Astrocyte of the hippocampus (primary cell): ENCODE measurements at places on chromosomes 1 and 21.

DNA sequence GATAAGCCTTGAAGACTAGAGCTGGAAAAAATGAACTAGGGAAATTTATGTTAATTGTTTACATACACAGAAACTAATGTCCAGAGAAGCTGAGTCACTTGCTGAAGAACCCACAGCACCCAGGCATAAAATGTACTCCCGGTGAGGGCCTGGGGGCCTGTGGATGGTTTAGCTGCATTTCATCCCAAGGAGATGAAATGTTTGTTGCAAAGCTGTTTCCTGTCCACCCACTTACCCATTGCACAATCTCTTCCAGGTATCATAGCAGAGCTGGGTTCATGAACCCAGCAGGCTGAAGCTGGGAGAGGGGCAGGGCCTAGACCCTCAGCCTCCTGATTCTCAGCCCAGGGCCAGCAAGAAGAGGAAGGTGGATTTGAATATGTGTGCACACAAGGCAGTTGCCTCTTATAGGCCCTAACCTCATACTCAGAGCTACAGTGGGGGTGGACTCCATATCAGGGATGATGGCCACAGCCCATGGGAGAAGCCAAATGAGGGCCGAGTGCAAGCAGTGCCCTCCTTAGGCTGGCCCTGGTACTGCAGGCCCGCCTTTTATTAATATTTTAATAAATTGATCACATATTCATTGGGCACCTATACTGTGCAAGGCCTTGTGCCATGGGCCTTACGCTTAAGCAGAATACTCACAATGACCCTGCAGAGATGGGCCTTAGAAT, 110.8 kb downstream of the LACTBL1 start:
- DNase-seq: peak; percentile 73

- DNase-seq: no peak
Measured at GRCh38 chr1:23023174-23023845, 4.0 kb downstream of the KDM1A start.

- DNase-seq: peak; percentile 33
Measured at GRCh38 chr21:46028573-46029091, 47.1 kb downstream of the COL6A1 start.

DNA sequence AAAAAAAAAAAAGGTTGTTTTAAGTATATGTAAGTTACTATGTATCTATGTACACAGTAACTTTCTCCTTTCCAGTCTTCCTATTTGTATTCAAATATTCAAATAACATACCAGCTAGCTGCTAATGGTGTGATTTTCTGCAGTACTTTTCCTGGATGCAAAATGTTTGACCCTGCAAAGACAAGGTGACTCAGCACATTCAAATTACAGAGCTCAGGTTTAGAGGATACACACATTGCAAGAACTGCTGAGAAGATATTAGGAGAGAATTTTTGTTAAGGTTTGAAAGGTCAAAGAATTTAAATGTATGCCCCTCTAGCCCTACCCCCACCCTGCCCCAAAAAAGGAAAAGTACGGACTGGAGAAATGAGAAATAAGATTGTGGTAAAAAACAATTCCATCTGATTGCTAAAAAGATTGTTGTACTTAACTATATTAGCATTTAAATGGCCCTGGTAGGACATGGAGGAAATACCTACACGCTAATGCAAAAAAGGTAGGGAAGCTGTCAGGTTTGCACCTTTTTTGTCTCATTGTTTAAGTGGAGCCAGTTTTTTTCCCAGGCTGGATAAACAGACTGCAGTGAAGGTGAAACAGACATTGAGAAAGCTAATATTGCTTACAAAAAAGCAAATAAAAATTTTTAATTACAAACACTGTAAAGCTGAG, 45.6 kb downstream of the ZNF281 start:
- DNase-seq: peak; percentile 51

- DNase-seq: no peak
Measured at GRCh38 chr21:26409735-26410134, 163.4 kb downstream of the CYYR1 start.

- no peak for DNase-seq
Measured at GRCh38 chr1:204087893-204088528, 15.1 kb downstream of the SOX13 start.

DNA sequence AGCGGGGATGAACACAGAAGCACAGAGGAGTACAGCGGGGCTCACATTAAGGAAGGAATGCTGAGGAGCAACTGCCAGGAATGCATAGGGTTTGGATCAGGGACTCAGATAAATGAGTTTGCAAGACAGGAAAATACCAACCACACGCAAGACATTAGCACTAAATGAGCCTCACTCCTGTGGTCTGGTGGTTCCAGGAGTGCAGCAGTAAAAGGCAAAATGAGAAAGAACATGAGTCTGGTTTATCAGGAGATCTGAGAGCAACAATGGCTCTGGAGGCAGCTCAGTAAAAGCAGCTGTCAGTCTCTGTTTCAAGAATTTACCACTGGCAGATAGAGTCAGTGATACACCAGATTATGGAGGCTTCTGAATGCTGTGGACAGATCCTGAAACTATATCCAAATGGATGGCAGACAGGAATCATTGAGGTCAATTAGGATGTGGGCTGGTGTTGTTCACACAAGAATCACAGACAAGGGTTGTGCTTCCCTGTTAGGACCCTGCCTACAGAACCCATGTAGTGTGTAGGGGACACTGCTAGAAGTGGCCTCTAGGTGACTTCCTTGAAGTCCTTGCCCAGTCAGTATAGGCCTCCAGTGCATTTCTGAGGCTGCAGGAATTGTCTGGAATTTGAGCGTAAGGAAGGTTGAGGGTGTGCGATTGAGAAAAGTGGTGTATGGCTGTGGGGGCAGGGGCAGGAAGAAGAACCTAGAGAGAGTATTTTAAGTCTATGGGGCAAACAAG, 50.3 kb downstream of the CASQ2 start:
- DNase-seq: peak; percentile 25

DNA sequence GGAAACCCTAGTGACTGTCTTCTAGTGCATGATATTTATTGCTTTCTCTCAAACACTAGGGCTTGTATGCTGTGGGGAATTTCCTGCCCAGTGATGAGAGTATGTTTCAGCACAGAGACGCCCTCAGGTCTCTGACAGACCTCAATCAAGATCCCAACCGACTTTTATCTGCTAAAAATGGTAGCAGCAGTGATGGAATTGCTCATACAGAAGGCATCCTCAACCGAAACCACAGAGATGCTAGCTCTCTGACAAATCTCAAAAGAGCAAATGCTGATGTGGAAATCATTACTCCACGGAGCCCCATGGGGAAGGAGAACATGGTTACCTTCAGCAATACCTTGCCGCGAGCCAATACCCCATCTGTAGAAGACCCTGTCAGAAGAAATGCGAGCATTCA, 41.3 kb downstream of the PLPPR4 start:
- DNase-seq: peak; percentile 15

- no peak for DNase-seq
Measured at GRCh38 chr1:31880957-31881687, 57.0 kb downstream of the PTP4A2 start.

DNA sequence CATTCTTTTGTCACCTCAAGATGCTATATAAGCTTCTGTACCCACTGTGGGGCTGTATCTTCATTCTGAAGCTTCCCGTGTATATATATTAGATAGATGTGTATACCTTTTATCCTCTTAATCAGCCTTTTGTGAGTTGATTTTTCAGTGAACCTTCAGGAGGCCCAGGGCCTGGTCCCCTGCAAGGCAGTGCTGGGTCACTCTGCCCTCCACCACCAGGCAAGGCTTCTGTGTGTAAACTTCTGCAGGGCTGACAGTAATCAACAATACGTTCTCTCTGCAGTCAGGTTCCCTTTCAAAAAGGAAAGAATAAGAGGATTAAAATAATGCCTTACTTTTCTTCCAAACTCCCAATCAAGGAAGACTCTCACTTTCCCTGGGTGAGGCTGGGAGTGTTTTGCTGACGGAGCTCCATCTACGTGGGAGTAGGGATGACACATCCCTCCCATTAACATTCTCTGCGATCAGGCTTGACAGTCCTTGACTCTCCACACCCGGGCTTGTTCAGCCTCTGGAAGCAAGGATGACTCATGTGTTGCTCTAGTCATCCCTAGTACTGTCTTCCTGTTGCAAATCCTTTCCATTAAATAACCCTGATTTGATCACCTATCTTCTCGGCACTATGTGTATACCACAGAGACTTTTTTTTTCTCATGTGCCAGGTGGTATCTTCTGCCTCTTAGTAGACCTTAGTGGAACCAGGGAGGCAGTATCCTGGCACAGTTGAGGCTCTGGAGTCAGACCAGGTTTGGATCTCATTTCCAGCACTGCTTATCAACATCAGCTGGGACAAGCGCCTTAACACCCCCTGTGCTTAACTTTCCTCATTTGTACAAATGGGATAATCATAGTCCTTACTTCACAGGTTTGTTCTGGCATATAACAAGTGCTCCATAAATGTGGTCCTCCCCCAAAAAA, 70.3 kb upstream of the KCNK1 start:
- DNase-seq: peak; percentile 79

DNA sequence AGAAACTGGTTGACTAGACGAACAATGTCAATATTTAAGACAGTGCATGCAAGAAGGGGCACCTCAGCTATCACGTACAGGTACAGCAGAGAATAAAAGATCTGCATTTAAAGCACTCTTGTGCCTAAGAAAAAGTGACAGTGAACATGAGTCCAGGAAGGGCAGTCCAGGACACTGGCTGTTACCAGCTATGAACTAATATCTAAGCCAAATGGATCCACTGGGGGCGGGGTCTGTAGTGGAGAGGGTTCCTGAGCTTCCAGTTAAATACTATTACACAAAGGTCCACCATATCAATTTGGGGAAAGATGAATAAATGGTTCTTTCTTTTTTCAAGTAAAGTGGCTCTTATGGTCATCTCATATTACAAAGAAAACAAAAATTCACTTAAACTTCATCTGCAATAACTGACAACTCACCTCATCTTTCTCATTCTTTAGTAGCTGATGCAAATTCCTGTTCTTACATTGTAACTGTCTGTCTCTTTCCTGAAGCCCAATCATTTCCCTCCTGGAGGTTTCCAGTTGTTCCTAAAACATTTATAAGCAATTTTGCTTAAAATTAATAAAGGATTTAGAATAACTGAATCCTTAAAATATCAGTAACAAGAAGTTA, 24.5 kb downstream of the SSX2IP start:
- no peak for DNase-seq

GRCh38 chr1:78490861-78491450, at the start of gene PTGFR:
Gene PTGFR (plus strand): TSS chr1:78490974. CDS start chr1:78492744, 1,770 bp downstream.
- DNase-seq: peak; percentile 68

GRCh38 chr1:37465593-37466517, 8.5 kb upstream of the ZC3H12A start:
- DNase-seq: peak; percentile 56

- peak; percentile 61 for DNase-seq
Measured at GRCh38 chr1:30106125-30106524, 617.3 kb downstream of the MATN1 start.

- no peak for DNase-seq
Measured at GRCh38 chr1:109341944-109342930, 35.4 kb upstream of the MYBPHL start.

- DNase-seq: peak; percentile 50
Measured at GRCh38 chr1:43054961-43055360, 96.3 kb upstream of the SLC2A1 start.

GRCh38 chr1:24325587-24326449, 6.7 kb downstream of the GRHL3 start:
- no peak for DNase-seq

DNA sequence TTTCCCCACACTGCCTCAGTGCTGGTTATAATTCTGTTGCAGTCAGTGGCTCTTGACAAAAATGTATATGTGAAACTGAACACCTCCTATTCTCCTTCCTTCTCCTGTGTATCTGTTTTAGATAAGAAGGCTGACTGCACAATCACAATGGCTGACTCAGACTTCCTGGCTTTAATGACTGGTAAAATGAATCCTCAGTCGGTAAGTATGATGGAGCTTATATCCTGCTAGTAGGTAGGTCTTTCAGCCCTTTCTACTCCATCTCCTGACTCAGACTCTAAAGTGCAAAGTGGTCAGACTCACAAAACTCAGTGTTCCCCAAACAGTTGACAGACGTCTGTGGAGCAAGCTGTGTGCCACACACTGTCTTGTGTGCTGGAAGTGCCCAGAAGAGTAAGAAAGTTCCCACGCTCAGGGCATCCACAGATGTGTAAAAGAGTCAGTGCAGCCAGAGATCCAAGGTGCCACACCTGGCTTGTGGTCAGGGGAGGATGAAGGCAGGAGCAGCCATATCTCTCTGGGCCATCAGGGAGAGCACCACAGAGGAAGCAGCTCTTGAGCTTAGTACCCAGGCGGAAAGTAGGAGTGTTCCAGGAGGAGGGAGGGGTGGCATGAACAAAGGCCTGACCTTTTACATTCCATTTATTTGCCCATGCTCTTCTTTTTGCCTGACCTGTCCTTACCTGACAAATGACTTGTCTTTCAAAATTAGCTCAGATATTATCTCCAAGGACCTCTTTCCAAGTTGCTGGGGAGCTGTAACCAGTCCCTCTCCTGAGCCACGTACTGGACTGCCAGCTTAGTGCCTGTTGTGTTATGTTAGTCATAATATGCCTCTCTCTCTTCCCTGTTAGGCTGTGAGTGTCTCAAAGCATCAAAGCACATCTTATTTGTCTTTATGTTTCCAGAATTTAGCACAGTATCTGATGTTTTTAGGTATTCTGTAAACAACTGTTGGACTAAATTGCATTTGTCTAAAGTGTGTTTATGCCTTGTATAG, 14.0 kb upstream of the PODN start:
- DNase-seq: peak; percentile 73

GRCh38 chr1:199362996-199363395, 664.5 kb upstream of the NR5A2 start:
- no peak for DNase-seq

- DNase-seq: no peak
Measured at GRCh38 chr1:184907500-184907899, 66.8 kb downstream of the NIBAN1 start.

DNA sequence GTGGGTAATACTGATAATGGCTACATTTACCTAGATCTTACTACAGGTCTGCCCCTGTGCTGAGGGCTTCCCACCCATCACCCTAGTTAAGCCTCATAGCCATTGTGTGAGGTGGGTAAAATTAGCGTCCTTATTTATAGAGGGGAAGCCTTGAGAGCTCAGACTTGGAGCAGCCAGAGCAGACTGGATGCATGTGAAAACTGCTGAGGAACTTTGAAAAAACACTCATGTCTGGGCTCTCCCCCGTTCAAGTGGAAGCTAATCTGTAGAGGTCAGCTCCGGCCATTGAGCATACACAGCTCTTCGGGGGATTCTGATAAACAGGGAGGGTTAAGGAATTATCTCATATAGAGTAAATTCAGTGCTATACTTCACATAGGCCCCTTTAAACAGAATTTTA, 389.7 kb downstream of the RPS6KC1 start:
- no peak for DNase-seq

GRCh38 chr1:246875041-246876026, 56.4 kb downstream of the AHCTF1 start:
- DNase-seq: peak; percentile 50

DNA sequence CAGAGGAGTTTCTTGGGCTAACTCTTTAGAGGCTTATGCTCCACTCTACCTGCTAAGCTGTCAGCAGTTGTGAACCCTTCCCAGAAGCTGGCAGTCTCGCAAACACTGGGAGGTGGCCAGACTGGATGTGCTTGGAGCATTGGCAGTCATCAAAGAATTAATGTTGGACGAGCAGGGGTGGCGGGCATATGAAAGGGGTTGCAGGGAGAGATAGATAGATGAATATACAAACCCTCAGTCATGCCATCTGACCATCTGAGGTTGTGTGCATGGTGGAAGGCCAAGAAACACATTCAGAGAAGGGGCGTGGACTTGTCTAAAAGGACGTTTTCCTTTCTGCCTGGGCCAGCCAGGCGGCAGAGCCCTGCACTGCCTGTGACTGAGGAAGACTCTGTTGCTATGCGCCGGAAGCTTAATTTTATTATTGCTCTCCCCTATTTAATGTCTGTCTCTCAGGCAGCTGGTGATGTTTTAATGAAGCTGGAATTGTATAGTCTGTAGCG, 164.4 kb downstream of the PBX1 start:
- DNase-seq: peak; percentile 71

- no peak for DNase-seq
Measured at GRCh38 chr1:172613294-172613693, 45.6 kb upstream of the FASLG start.
